ENCODE measurements at places on chromosomes 6 and 20. TPM values are rescaled to one million over a fixed set of nuclear protein-coding genes. Genes with fewer than 3 reads are reported as not detected.
A peak's percentile ranks its signal among the peaks of the same experiment; 100 is the strongest.

DNA sequence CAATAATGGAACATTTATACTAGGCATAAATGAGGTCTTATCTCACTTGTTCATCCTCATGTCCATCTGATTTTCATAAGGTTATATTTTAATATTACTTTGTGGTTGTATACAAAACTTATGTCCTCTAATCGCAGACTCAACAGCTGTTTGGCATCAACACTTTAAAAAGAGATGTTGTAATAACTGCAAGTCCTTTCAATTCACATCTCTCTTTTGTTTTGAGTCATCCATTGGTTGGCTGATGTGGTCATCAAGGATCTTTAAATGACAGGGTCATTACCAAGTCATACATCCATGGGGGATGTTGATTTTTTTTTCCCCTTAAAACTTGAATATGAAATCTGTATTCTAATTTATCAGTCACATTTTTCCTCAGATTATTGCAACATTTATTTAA is 299.4 kb upstream of the NRSN1 start:
- no peaks in the 10 kb centered on the region for H3K27me3 ChIP-seq
- H3K36me3 ChIP-seq: no peaks in the 10 kb centered on the region
- H3K4me3 ChIP-seq: no peak overlapping the region
- H3K4me1 ChIP-seq: no peaks in the 10 kb centered on the region
- DNase-seq: no peak

GRCh38 chr6:111768431-111768770 is 104.9 kb downstream of the FYN start:
- H3K36me3 ChIP-seq: no peaks in the 10 kb centered on the region
- no peaks in the 10 kb centered on the region for H3K4me1 ChIP-seq
- no peak overlapping the region for H3K4me3 ChIP-seq
- no peaks in the 10 kb centered on the region for H3K27me3 ChIP-seq
- DNase-seq: no peak

GRCh38 chr20:58308290-58308679 is 1.2 kb upstream of the RAB22A start:
- H3K4me3 ChIP-seq: peak overlapping the region; percentile 90
- H3K27ac ChIP-seq: peak overlapping the region; percentile 80
- H3K27me3 ChIP-seq: no peaks in the 10 kb centered on the region
- no peak for DNase-seq
- peaks cover 10% of the 10 kb centered on the region for H3K36me3 ChIP-seq

- no peaks in the 10 kb centered on the region for H3K4me1 ChIP-seq
- no peak overlapping the region for H3K27ac ChIP-seq
- peaks cover 3% of the 10 kb centered on the region for H3K36me3 ChIP-seq
- no peak overlapping the region for H3K4me3 ChIP-seq
- DNase-seq: no peak
These were observed 53.5 kb downstream of the STXBP5 start for GRCh38 chr6:147257760-147258159.

- no peak overlapping the region for H3K27ac ChIP-seq
- no peaks in the 10 kb centered on the region for H3K27me3 ChIP-seq
- no peak overlapping the region for H3K4me3 ChIP-seq
These were observed 66.7 kb downstream of the RPP21 start for GRCh38 chr6:30411515-30412207.

The GZF1 gene
- 54.8 TPM for total RNA-seq

DNA sequence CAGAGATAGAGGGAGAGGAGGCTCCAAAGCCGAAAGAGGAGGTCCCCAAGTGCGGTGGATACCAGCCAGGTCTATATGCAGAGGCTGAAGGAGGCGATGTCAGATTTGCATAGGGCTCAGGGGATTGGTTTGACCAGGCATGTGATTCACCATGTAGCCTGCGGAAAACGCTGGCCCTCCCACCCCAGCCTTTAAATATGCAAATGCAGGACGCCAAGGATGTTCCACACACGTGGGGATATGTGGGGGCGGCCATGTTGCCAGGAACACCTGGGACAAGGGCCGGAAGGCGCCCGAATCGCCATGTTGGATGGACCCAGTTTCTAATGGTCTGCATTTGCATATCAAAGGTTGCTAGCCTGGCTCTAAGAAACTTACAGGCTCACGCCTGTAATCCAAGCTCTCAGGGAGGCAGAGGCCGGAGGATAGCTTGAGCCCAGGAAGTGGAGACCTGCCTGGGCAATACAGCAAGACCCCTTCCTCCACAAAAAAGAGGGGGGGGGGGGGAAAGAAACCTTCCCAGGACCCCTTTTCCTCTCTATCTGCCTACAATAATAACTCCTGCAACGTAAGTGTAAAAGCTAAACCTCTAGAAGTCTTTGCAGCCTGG is 110.5 kb downstream of the TULP4 start:
- H3K27ac ChIP-seq: no peak overlapping the region
- no peaks in the 10 kb centered on the region for H3K36me3 ChIP-seq
- no peaks in the 10 kb centered on the region for H3K27me3 ChIP-seq
- no peak for DNase-seq
- no peaks in the 10 kb centered on the region for H3K4me1 ChIP-seq
- H3K4me3 ChIP-seq: no peak overlapping the region

- H3K27me3 ChIP-seq: no peaks in the 10 kb centered on the region
- DNase-seq: no peak
- H3K36me3 ChIP-seq: no peaks in the 10 kb centered on the region
These were observed 215.4 kb downstream of the HDGFL1 start for GRCh38 chr6:22784601-22785410.

The FAM210B gene
- total RNA-seq: 17.9 TPM

- H3K27ac ChIP-seq: no peak overlapping the region
- H3K36me3 ChIP-seq: no peaks in the 10 kb centered on the region
- H3K4me1 ChIP-seq: no peaks in the 10 kb centered on the region
- no peak for DNase-seq
- no peaks in the 10 kb centered on the region for H3K27me3 ChIP-seq
These were observed 71.4 kb upstream of the PREP start for GRCh38 chr6:105474234-105474633.

The TNF gene
- 11.5 TPM for total RNA-seq

The MTHFD1L gene
- total RNA-seq: 10.4 TPM

The LTA gene
- total RNA-seq: not detected

DNA sequence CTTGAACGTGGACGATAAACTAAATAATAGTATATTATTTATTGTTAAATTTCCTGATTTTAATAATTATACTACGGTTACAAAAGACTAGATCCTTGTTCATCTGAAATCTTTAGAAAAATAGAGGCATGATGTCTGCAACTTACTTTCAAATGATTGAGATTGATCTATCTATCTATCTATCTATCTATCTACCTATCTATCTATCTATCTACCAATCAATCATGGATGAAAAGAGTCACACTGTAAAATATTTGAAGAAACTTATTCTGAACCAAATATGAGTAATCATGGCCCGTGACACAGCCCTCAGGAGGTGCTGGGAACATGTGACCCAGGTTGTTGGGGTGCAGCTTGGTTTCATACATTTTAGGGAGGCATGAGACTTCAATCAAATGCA is 11.7 kb upstream of the BLCAP start:
- H3K27ac ChIP-seq: no peak overlapping the region
- no peaks in the 10 kb centered on the region for H3K27me3 ChIP-seq
- no peaks in the 10 kb centered on the region for H3K4me1 ChIP-seq

DNA sequence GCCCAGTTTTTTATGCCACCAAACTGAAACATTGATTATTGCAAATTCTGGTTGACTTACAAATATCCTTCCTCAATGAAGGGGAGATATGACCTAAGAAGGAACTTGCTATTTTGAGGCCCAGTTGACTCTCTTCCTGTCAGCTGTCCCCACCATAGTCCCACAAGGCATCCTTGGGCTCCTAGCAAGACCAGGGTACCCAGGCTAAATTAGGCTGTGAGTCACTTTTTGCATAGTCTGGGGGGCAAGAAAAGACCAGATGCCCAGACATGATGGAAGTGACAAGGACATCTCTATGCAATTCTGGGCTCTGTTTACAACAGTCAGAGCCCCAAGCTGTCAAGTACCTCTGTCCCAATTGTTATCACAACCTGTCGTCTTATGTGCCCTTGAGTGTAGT is 31.8 kb upstream of the MAFB start:
- no peak overlapping the region for H3K27ac ChIP-seq
- no peaks in the 10 kb centered on the region for H3K4me1 ChIP-seq
- no peaks in the 10 kb centered on the region for H3K27me3 ChIP-seq
- no peak overlapping the region for H3K4me3 ChIP-seq

- no peaks in the 10 kb centered on the region for H3K27me3 ChIP-seq
- H3K27ac ChIP-seq: no peak overlapping the region
- no peaks in the 10 kb centered on the region for H3K36me3 ChIP-seq
- no peak overlapping the region for H3K4me3 ChIP-seq
- H3K4me1 ChIP-seq: no peaks in the 10 kb centered on the region
These were observed 5.8 kb upstream of the MLN start for GRCh38 chr6:33809594-33809993.

The CST3 gene
- total RNA-seq: 2,609 TPM

The MEP1A gene
- total RNA-seq: not detected

GRCh38 chr6:41940759-41941279 is 789 bp downstream of the CCND3 start:
- peak overlapping the region; percentile 72 for H3K27ac ChIP-seq
- H3K4me3 ChIP-seq: peak overlapping the region; percentile 84
- DNase-seq: no peak
- no peaks in the 10 kb centered on the region for H3K27me3 ChIP-seq
- peaks cover 5% of the 10 kb centered on the region for H3K36me3 ChIP-seq

GRCh38 chr6:163608204-163608644 is 193.7 kb downstream of the QKI start:
- H3K4me3 ChIP-seq: no peak overlapping the region
- H3K4me1 ChIP-seq: no peaks in the 10 kb centered on the region
- DNase-seq: no peak

GRCh38 chr6:63807056-63807455 is 171.5 kb downstream of the PHF3 start:
- no peaks in the 10 kb centered on the region for H3K36me3 ChIP-seq
- no peak overlapping the region for H3K27ac ChIP-seq

The PXDC1 gene
- 310 TPM for total RNA-seq

- H3K27ac ChIP-seq: peak overlapping the region; percentile 92
- peaks cover 44% of the 10 kb centered on the region for H3K4me1 ChIP-seq
- DNase-seq: no peak
- H3K36me3 ChIP-seq: peaks cover 58% of the 10 kb centered on the region
- H3K27me3 ChIP-seq: no peaks in the 10 kb centered on the region
- no peak overlapping the region for H3K4me3 ChIP-seq
These were observed 15.9 kb downstream of the LEMD2 start for GRCh38 chr6:33772902-33773472.

The LTB gene
- total RNA-seq: not detected

DNA sequence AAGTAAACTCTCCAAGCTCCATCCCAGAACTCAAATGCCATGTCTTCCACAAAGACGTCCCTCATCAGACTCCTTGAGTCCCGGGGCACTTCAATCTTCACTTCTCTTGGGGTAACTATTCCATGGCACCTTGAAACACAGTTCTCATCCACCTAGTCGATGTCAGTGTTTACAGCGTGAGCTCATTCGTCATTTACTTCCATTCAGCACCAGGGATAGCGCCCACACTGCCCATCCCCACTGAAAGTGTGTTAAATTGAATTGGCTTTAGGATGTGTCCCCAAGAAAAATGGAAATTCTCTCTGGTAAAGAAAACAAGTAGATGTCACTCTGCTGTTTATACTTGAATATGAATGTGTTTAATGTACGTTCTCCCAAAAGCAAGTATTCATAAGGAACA is 31.3 kb downstream of the KCNK15 start:
- no peaks in the 10 kb centered on the region for H3K27me3 ChIP-seq
- H3K27ac ChIP-seq: no peak overlapping the region
- H3K4me1 ChIP-seq: no peaks in the 10 kb centered on the region
- H3K4me3 ChIP-seq: no peak overlapping the region
- no peaks in the 10 kb centered on the region for H3K36me3 ChIP-seq

The DEFB124 gene
- total RNA-seq: not detected

The KCNQ2 gene
- not detected for total RNA-seq

The TCP11 gene
- total RNA-seq: 0.43 TPM

GRCh38 chr6:71387179-71387578 is 98.6 kb downstream of the OGFRL1 start:
- no peak for DNase-seq
- no peak overlapping the region for H3K4me3 ChIP-seq
- no peaks in the 10 kb centered on the region for H3K27me3 ChIP-seq
- no peaks in the 10 kb centered on the region for H3K4me1 ChIP-seq
- H3K27ac ChIP-seq: no peak overlapping the region
- no peaks in the 10 kb centered on the region for H3K36me3 ChIP-seq

Data from ascending aorta (tissue), 2 donors.